ENCODE measurements at places on chromosomes 11 and 22.

- DNase-seq = no peak
Observed at GRCh38 chr11:93063086-93063485, 93.6 kb downstream of the MTNR1B start.

GRCh38 chr11:119236891-119237290, 30.8 kb downstream of the CBL start:
- no peak for DNase-seq

- DNase-seq = no peak
Observed at GRCh38 chr11:23856654-23857053, 640.2 kb upstream of the LUZP2 start.

DNA sequence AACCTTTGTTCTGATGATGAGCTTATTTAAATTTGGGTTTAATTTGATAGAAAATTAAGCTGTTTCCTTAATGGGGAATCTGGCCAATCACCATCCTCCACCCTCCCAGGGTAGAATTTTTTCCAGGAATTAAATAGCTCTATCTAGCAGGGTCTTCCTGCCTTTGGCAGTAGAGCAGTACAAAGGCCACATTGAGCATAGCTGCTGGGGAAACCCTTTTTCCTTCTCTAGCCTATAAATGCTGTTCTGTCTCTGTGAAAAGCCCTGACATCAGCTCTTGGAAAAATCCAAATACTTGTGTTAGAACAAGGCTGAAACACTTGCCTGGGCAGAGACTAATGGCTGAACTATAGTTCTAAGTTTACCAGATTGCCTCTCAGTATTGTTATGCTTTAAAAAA, 55.1 kb downstream of the ARHGEF12 start:
- DNase-seq = no peak

DNA sequence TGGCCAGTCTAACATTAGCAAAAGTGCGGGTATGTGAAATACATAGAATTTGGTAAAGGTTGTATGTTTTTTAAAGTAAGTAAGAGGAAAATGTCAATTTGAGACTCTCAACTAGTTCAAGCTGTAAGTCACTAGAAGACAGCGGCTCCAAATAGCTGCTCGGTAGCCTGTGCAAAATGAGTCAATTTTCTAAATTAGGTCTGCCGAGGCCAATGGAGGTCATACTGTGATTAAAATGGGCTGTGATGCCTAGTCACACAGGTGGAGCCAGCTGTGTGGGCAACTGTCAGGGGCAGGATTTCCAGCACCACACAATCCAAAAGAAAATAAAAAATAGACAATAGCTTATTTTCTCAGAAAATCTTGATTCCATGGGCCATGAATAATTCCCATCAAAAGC, 32.3 kb downstream of the KCNA4 start:
- DNase-seq = no peak

DNA sequence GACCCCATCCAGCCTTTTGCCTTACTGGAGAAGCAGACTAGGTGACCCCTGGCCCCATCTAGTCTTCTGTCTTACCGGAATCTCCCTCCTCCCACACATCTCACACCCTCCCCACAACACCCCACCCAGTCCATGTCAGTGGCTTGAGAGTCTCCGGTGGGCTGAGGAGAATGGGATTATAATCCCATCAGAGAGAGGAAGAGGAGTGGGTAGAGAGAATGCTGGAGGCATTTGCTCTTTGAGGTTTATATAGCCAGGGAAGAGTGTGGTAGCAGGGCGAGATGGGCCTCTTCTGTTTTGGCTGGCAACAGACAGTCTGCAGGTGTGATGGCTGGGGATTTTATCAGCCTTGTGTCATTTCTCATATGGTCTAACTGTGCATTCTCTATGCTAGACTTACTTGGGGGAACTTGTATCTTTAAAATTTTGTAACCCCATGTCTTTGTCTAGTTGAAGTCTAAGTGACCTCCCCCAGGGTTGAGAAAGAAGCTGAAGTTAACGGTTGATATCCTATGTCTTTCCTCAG, 50.3 kb downstream of the GRAMD1B start:
- DNase-seq = no peak

GRCh38 chr11:79333355-79333754, 107.5 kb downstream of the TENM4 start:
- DNase-seq = no peak

DNA sequence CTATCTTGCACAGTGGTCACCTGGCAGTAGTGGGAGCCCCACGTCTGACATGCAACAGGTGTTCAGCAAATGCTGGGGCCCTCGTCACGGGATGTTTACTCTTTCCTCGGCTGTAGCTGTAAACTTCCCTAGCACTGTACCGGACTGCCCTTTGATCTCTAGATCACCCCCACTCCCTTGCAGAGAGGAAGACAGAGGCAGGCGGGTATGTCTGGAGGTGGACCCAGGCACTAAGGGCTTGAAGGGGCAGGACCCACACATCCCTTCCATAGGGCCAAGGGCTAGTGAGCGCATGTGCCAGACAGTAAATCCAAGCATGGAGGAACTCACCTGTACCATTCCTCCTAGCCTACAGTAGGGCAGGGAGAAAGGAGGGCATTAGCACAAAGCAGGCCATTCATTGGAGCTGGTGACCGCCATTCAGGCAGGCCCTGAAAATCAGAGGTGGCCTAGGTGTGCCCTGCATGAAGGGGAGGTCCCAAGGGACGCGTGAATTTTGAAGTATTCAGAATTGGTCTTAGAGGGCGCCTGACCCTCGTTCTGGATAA, 1.9 kb upstream of the SMTN start:
- DNase-seq = no peak

DNA sequence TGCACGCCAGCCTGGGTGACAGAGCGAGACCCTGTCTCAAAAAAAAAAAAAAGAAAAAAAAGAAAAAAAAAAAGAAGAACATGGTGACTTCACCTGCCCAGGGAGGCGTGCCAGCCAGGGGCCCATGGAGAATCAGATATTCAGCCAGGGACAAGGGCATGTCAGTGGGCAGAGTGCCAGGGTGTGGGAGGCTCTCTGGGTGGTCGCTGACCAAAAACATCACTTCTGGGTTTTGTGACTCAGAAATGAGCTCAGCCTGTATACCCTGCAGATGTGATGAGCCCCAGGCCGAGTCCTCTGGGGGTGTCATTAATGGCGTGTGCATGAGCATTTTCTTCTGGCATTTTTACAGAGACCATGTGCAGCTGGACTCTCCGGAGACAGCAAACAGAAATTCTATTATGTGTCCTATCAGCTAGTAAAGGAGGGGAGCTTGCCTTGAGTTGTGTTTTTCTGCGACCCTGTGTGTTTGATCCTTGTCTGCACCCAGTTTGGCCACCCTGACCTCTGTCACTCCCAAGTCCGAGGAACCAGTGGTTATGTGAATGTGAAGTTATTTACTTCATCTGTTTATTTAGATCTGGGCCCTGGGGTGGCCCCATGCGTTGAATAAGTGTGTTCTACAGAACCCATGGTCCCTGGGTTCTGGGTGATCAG, 53.6 kb downstream of the BCR start:
- DNase-seq = no peak

- DNase-seq = no peak
Observed at GRCh38 chr11:90364527-90364926, 141.7 kb upstream of the CHORDC1 start.

DNA sequence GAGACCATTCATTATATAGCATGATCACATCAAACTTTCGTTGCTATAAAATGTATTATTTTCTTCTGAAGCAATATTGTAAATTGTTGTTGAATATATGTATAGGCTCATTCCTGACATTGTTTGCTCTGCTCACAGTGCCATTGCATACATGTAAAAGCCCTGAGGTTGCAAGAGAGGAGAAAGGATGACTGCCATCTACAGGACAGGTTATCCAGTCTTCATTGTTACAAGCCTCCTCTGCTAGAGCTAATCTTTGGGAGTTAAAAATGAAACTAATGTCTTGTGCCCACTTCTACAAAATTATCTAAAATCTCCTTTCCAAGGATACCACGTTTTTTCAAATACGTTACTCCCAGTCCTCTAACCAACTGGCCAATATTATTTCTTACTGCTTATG, 16.4 kb upstream of the OR5AL1 start:
- no peak for DNase-seq

GRCh38 chr22:48951836-48952235, 875.8 kb downstream of the BRD1 start:
- DNase-seq = no peak

DNA sequence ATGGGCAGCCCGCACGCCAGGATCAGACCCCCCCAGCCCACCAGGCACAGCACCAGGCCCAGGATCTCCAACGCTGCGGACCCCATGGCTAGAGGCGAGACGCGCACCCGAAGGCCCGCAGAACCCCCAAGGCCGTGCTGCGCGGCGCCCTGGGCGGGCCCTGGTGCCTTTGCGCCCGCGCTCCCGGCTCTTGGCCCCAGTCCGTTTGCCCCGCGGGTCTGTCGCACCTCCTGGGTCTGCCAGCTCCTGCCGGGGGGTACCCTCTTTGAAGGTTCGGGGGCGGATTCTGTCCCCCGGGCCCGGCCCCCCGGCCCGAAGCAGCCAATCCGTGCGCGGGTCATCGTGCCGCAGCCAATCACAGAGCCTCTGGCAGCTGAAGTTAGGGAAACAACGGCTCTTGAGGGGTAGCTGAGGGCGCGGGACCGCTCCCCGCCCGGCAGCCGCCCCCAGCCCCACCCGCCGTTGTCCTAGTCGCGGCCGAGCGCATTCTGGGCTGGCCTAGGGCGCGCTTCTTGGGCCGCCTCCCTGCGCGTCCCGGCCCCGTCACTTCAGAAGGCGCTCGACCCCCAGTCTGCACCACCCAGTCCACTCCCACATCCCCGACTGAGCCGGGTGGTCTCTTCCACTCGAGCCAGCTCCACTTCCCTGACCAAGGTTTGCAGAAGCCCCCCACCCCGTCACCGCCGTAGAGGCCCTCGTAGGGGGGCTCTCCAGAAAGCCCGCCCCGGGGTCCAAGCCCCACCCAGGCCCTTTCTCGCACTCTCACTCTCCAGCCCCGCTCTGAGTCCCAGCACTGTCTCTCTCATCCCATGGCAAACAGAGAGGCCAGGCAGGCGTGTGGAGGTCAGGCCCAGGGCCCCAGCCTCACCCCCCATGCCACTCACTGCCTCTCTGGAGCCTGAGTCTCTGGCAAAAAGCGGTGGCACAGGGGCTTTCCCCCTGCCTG, at the start of gene CLDN5:
TSS of gene CLDN5 (minus strand) at position 241 of the 946 bp plus-strand sequence. CDS start at position 86, 155 bp downstream.
- no peak for DNase-seq

GRCh38 chr11:121393855-121394254, 58.3 kb upstream of the SORL1 start:
- DNase-seq = no peak

- peak; percentile 30 for DNase-seq
Observed at GRCh38 chr11:6734616-6735015, 37.2 kb downstream of the OR2AG2 start.

DNA sequence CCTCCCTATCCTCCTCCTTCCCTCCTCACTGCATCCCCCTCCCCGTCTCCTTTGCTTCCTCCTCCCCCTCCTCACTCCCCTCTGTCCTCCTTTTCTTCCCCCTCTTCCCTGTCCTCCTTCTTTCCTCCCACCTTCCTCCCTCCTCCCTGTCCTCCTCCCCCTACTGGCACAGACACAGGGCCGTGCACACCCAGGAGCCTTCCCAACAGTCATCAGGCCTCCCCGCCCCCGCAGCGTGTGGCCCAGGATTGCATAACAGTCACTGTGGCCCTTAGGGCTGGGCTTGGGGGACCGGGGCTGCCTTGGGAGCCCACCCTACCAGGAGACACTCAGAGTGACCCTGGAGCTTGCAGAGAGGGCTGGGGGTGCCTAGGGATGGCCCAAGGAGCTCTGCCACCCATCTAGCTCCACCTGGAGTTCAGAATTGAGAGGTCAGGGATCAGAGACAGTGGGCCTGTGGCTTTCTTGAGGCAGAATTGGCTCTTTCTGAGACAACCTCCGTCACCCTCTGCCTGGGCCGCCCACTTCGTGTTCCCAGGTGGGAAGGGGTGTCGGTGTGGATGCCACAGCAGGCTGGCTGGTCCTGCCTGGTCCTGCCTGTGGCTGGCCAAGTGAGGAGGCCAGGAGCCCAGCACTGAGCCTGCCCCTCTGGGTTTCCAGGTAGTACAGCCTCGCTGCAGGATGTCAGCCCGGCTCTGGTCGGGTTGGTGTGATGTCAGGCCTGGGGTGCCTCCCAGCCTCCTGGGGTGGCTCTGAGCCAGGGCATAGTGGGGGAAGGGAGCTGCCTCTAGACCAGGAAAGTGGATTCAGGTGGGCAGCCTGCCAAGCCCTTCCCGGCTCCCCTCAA, 1.6 kb downstream of the SPI1 start:
- DNase-seq = no peak

DNA sequence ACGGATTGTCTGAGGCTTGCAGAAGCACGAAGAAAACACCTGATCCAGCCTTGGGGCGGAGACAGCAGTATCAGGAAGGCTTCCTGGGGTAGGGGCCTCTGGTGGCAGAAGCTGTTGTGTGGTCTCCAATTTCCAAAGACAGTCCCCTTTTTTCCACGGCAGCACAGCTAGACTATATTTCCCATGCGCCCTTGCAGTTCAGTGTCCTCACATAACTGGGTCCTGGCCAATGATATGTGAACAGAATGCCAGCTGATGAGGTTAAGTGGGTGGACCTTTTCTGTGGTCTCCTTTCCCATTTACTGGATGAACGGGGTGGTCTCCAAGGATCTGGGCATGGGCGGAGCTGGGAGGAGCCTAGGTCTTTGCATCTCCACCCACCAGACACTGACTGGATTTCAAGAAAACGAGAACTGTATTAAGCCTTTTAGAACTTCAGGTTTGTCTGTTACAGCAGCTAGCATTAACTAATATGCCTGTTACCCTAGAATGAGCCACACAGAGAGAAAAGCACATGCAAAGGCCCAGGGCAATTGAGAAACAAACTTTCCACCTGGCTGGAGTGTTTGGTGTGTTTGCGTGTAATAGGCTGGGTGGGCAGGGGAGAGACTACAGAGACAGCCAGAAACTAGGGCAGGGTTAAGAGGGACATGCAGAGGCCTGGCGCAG, 6.2 kb downstream of the GAL3ST1 start:
- DNase-seq = no peak
